Fibroblast of lung (primary cell): ENCODE measurements at places on chromosomes 4 and X. TPM values are rescaled to one million over a fixed set of nuclear protein-coding genes. Genes with fewer than 3 reads are reported as not detected.

DNA sequence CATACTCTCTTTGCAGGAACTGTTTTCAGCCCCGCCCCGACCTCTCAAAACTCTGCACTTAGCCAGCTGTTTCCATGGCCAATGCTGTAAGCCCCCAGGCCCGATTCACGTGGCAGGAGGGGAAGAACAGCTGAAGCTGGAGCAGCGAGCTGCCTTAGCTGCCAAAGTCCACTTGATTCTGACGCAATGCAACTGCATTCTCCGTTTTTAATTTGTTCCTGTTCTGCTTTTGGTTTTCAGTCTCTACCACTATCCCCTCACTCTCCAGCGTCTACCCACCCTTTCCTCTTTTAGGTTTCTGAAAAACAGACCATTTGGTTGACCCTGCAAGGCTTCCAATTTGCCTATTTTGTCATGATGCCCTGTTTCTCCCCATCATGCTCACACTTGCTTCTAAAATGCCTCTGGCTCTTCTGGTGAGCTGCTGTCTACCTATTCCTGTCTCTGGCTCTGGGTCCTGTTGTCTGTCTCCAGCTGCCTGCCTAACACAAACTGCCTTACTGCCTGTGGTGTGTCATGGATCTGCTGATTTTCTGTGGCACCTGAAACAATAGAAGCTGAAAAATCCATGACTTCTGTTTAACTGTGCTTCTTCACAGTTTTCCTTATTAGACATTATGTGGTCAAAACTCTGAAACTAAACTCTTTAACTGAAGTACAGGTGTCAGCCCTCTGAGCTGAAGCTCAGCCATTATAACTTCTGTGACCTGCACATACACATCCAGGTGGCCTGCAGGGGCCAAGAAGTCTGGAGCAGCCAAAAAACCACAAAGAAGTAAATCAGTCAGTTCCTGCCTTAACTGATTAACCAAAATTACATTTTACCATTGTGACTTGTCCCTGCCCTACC is 160.5 kb upstream of the AGTR2 start:
- no peak for DNase-seq

GRCh38 chrX:13747836-13748235 is 13.3 kb downstream of the OFD1 start:
- peak; percentile 81 for DNase-seq

GRCh38 chrX:43002526-43003203 is 224.7 kb upstream of the PPP1R2C start:
- DNase-seq, result no peak

- DNase-seq, result peak; percentile 38
These were observed 362.2 kb downstream of the PDGFC start for GRCh38 chr4:156609421-156609820.

- peak; percentile 85 for DNase-seq
These were observed 407.9 kb downstream of the PCDH18 start for GRCh38 chr4:137124278-137124932.

DRP2 gene
- under 0.01 and 0.50 TPM in 2 replicates for total RNA-seq

XAGE1A gene
- not detected in 2 replicates for total RNA-seq
